ENCODE measurements at places on chromosomes 3 and 15. TPM values are rescaled to one million over a fixed set of nuclear protein-coding genes. Genes with fewer than 3 reads are reported as not detected.

DNA sequence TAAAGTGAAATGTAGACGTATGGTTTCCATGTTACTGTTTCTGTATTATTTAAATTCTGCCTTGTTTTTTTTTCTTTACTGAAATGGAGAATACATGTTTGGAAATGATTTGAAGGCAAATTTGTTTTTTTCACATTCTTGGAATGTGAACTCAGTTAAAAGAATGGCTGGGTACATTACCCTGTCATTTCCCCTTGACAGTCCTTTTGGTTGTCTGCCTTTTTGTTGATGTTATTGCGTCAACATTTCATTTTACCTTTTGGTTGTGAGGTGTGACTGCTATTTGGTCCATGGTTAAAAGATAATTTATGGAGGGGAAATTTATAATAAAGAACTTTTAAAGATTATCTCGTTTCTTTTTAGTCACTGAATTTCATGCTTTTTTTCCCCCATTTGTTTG, 3.2 kb upstream of the GPR171 start:
- no peak for DNase-seq

- no peak for DNase-seq
Measured at GRCh38 chr3:101803173-101803782, 24.3 kb downstream of the NXPE3 start.

- DNase-seq = no peak
Measured at GRCh38 chr3:143783851-143784370, 64.4 kb downstream of the SLC9A9 start.

- no peak for DNase-seq
Measured at GRCh38 chr15:92901995-92902394, 1.9 kb downstream of the CHD2 start.

ZBBX gene
- 2.0 TPM for polyA plus RNA-seq

HCLS1 gene
- polyA plus RNA-seq = 8.0 TPM
